ENCODE measurements at places on chromosomes 2 and 18. TPM values are rescaled to one million over a fixed set of nuclear protein-coding genes. Genes with fewer than 3 reads are reported as not detected.

The TSGA10 gene
- total RNA-seq: 5.1 TPM

The GAREM1 gene
- 2.5 TPM for total RNA-seq

The ABHD1 gene
- total RNA-seq: 1.9 TPM

The GALNT14 gene
- total RNA-seq: 52.7 TPM

The CROCC2 gene
- total RNA-seq: not detected

The ACTG2 gene
- 0.16 TPM for total RNA-seq

The REG3G gene
- not detected for total RNA-seq

The CYB5A gene
- total RNA-seq: 113 TPM

The SLC11A1 gene
- 0.24 TPM for total RNA-seq

The SUCLG1 gene
- total RNA-seq: 91.3 TPM

The C1GALT1C1L gene
- 1.2 TPM for total RNA-seq

The CRACDL gene
- total RNA-seq: 0.54 TPM

The APLF gene
- total RNA-seq: 0.64 TPM

The SERPINB13 gene
- not detected for total RNA-seq

The SERPINB10 gene
- not detected for total RNA-seq

The FBXO15 gene
- 1.3 TPM for total RNA-seq

The DES gene
- 0.17 TPM for total RNA-seq

The CD226 gene
- 0.06 TPM for total RNA-seq

The PHLPP1 gene
- 6.4 TPM for total RNA-seq

The OR6B2 gene
- total RNA-seq: not detected

The KCNJ3 gene
- not detected for total RNA-seq

The GTF3C2 gene
- total RNA-seq: 65.9 TPM

The GBX2 gene
- 3.7 TPM for total RNA-seq

The TOGARAM2 gene
- 0.08 TPM for total RNA-seq

The TUBA3E gene
- total RNA-seq: not detected

The THSD7B gene
- total RNA-seq: not detected

The ALPG gene
- total RNA-seq: not detected

The COL4A3 gene
- total RNA-seq: 0.65 TPM

The FBLN7 gene
- total RNA-seq: 0.42 TPM

The LYPD1 gene
- total RNA-seq: 12.3 TPM

The ZC3H8 gene
- 16.8 TPM for total RNA-seq

The LOXHD1 gene
- not detected for total RNA-seq

The TMEM169 gene
- 0.37 TPM for total RNA-seq

The MC5R gene
- total RNA-seq: not detected

The CTNNA2 gene
- total RNA-seq: 0.25 TPM

The PROC gene
- 3.2 TPM for total RNA-seq

The BOLL gene
- total RNA-seq: not detected

The TANC1 gene
- 7.3 TPM for total RNA-seq

The C2orf72 gene
- total RNA-seq: 4.5 TPM

The TAF4B gene
- 5.4 TPM for total RNA-seq

The ZSCAN30 gene
- 0.56 TPM for total RNA-seq

The CYP20A1 gene
- total RNA-seq: 8.1 TPM

The NEURL3 gene
- total RNA-seq: 1.7 TPM

The MPP4 gene
- total RNA-seq: 0.14 TPM

The UGT1A4 gene
- total RNA-seq: not detected

The NIFK gene
- total RNA-seq: 82.6 TPM

The LRP2 gene
- total RNA-seq: under 0.01 TPM

The FABP1 gene
- total RNA-seq: not detected

The CXCR4 gene
- 0.43 TPM for total RNA-seq

The FOXD4L1 gene
- total RNA-seq: 0.64 TPM

The FAM117B gene
- 2.3 TPM for total RNA-seq

The TWIST2 gene
- total RNA-seq: 18.6 TPM

The HRH4 gene
- not detected for total RNA-seq
